ENCODE measurements at places on chromosomes 16 and 17. TPM values are rescaled to one million over a fixed set of nuclear protein-coding genes. Genes with fewer than 3 reads are reported as not detected.

TBC1D3I gene
- 1.4 TPM for total RNA-seq

- DNase-seq = no peak
Measured at GRCh38 chr17:13587487-13588338, 14.0 kb downstream of the HS3ST3A1 start.

CRHR1 gene
- total RNA-seq = not detected

GRCh38 chr17:82799591-82799990, 40.2 kb downstream of the ZNF750 start:
- no peak for DNase-seq

DNA sequence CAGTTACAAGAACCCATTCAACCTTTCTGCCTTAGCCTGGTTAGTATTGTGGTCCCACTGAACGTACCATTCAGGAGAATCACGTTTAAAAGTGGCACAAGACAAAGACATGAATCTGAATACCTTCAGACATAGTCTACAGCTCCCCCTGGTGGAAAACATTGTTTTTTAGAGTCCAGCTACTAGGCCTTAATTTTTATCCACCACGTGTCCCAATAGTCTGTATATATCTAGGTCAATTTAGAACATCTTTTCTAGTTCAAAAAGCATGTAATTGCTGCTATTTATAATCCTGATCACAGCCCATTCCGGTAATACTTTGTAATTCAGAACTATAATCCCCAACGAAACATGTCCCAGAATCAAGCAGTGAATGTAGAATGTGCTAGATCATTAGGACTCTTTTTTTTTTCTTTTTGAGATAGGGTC, 13.7 kb upstream of the GUCY2D start:
- peak; percentile 30 for DNase-seq

GRB7 gene
- 23.2 TPM for total RNA-seq

DNA sequence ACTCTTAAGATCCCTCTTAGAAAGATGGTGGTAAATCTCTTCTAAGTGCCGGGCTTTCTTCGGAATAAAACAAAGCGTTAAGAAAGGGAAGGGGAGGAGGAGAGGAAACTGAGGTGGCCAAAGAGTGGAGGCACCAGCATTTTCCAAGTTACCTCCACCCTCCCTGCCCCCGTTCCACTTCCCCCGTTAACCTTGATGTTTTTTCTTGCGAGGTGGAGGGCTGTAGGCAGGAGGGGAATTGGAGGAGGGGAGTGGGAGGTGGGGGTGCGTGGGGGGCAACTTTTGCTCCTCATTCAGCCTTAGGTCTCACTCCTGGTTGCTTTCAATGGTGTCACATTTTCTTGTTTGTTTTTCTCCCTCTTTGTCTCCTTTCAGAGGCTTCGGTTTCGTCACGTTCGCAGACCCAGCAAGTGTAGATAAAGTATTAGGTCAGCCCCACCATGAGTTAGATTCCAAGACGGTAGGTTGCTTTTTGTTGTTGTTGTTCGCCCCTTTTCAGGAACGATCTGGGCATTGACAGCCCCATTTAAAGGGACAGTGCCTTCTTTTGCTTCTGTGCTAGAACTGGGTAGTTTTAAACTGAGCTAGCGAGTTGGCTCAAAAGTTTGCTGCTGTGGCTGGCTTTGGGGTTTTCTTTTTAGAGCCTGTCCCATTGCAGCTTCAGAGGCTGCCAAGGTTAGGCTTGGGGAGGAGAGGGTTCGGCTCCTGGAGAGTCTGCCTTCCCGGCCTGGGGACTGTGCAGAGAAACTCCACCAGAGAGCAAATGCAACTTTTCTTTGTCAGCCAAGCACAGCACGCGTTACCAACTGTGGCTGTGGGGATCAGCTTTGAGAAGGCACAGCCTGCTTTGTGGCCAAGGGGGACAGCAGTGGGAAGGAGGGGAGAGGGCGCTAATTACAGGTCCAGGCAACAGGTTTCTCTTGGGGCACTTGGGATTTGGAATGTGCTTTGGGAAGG, 1.9 kb downstream of the MSI2 start:
- no peak for DNase-seq

- DNase-seq = no peak
Measured at GRCh38 chr17:50049636-50050035, 6.3 kb upstream of the ITGA3 start.

DNA sequence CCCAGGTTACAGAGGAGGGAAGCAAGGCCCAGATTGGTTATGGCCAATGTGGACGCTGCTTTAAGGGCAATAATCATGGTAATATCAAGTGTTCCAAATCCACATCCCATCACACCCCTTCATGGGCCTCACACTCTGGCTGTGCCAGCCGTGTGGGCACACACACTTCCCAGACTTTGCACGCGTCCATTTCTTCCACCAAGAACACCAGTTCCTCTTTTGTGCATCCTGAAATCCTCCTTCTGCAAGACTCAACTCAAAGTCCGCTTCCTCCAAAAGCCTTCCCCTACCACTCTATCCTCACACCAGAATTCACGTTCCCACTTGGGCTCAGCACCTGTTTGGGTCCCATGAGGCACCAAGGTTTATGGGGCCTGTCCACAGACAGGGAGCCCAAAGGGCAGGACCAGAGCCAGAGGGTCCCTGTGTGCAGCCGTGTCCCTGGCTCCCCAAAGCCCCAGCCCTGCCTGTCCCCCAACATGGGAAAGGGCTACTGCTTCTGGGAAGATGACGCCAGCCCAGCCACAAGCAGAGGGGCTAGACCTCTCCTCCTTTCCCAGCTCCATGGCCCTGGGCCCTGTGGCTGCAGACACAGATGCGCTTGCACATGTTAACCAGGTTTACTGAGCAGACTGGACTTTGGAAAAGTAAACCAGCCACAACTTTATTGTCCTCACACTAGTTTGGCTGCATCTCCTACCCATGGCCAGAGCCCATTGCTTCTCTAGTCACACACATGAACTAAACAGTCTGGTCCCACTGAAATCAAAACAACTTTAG, 20.3 kb downstream of the SPNS3 start:
- DNase-seq = no peak

DNA sequence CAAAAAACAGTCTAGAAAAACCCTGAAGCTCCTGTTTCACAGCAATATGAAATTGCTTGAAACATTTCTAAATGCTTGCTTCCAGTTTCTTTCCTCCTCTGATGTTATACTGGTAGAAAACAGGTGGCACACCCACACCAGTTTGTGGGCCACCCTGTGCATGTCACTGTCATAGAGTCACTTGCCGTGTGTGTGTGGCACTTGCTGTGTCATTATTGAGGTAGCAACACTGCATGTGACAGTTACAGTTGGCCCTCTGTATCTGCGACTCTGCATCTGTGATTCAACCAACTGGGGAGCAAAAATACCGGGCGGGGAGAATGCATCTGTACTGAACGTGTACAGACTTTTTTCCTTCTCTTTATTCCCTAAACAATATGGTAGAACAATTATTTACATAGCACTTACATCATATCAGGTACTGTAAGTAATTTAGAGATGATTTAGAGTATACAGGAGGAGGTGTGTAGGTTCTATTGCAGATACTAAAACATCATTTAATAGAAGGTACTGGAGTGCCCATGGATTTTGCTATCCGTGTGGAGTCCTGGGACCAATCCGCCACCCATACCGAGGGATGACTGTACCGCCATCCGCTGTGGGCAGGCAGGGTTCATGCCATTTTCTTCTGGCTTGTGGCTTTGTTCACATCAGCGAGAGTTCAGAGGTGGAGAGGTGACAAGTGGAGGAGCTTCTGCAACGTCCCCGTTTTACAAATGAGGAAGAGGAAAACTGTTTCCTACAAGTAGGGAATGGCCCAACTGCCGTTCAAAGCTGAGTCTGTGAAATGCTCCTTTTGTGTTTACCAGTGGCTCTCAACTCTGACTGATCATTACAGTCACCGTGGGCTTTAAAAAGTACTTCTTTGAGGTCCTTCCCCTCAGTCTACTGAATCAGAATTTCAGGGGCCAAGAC, 373.7 kb downstream of the SNX29 start:
- no peak for DNase-seq

ZSCAN10 gene
- 0.22 TPM for total RNA-seq

TBC1D16 gene
- total RNA-seq = 25.2 TPM

GRCh38 chr17:52410781-52411180, 252.3 kb upstream of the CA10 start:
- no peak for DNase-seq

DNA sequence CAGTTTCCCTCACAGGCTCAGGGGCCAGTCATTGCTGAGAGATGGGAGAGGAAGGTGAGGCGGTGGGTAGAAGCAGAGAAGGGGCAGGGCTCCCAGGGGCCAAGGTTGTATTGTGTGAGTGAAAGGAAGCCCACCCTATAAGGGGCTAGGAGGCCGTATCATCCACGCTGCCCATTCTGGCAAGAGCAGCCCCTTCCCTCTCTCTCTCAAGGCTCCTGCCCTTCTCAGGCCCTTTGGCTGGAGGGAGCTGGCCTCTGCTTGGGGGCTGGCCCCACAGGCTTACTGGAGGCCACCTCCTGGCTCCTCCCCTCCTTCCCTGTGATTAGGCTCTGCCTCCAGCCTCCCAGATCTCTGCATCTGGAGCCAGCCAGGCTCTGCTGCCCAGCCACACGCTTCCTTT, 7.6 kb downstream of the TBKBP1 start:
- DNase-seq = no peak

DNA sequence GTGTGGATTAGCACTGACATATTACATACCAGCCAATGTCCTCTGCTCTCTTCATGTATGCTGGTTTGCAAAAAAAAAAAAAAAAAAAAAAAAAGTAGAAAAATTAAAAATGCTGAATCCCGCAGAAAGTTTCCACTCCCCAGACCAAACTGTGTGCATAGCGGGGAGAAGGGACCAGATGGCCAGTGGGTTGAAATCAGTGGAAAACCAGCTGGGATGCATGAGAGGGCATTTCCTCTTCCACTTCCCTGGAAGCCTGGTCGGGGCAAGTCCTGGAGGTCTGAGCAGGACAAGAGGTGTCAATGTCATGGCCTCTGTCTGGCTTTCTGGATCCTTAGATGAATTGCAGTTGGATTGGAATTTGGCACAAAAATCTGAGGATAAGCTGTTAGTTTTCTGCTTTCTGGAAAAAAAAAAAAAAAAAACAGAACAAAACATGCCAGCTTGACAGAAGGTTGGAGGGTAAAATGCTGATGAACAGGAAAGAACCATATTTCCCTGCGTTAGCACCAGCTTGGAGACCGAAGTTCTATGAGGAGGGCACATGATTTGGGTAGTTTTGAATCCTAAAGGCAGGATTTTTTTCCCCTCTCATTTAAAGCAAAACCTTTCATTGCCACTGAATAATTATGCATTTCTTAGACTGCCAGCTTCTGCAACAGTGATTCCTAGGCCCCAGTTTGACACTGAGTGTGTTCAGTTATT, 941.5 kb upstream of the EEF2KMT start:
- no peak for DNase-seq

KREMEN2 gene
- not detected for total RNA-seq

- no peak for DNase-seq
Measured at GRCh38 chr17:32516450-32516849, 29.7 kb downstream of the CDK5R1 start.

TRPV3 gene
- 0.30 TPM for total RNA-seq

DNA sequence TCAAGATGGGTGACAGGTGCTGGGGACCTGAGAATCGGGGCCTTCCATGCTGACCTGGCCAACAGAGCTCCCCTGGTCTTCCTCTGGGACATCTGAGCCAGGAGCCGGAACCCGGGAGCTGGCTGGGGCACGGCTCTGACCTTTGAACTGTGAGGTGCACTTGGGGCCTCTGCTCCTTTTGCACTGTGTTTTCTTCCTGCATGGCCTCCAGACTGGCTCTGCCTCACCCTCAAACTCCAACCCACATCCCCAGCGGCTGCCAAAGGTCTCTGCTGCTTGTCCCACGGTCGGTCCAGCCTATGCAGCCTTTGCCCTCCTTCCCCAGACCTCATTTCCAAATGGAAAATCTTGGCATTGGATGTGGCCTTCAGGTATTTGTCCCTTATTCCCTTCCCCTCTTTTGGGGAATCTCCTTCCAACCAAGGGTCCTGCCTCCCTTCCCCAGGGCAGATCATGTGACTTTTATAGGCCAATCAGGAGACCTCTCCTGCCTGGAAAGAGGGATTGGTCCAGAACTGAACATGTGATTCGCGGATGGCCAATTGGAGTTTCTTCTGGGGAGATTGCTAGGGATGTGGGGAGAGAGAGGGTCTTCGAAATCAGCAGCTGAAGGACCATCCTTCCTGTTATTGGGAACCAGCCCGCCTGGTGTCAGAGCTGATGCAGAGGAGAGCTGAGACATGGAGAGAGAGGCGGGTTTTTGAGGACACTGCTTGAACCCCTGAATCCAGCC, 117.9 kb downstream of the CYLD start:
- no peak for DNase-seq

ZP2 gene
- total RNA-seq = not detected

SEPTIN1 gene
- 5.3 TPM for total RNA-seq

DNA sequence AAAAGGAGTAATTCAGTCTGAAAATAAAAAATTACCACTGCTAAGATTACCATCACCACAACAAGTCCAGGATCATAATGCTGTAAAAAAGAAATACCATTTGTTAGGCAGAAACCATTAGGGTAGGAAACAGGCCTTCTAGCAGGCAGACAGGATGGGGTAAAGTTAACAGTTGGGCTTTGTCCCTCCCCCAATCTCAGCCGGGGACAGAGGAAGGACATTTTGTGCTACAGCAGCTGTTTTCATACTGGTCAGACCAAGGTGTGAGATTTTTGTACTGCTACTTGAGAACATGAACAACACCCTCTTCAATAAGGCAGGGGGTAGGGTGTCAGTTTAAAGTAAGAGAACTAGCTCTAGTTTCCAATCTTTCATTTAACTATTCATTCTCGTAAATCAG, 49.2 kb upstream of the ITGA2B start:
- no peak for DNase-seq

DNA sequence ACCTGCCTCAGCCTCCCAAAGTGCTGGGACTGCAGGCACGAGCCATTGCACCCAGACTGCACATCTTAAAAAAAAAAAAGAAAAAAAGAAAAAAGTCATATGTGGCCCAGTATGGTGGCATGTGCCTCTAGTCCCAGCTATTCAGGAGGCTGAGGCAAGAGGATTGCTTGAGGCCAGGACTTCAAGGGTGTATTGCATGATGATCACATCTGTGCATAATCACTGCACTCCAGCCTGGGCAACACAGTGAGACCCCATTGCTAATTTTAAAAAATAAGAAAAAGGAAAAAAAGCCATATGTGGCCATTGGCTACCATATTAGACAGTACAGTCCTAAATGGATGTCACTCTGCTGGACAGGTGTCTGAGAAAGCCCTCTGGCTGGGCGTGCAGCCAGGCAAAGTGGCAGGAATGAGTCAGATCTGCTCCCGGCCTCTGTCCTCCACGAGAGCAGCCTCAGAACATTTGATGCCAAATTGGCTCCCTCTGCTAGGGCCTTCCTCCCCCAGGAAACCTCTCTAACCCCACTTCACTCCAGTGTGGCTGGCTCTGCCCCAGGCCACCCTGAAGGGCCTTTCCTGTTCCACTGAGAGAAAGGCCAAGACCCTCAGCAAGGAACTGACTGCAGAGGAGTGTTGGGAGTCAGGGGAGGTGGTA, 14.7 kb downstream of the CA7 start:
- no peak for DNase-seq

TP53TG3D gene
- total RNA-seq = not detected

GRCh38 chr16:50531901-50532300, 16.3 kb upstream of the NKD1 start:
- DNase-seq = no peak

All from upper lobe of left lung (tissue), 6 donors.